ENCODE measurements at places on chromosomes 7 and 10. TPM values are rescaled to one million over a fixed set of nuclear protein-coding genes. Genes with fewer than 3 reads are reported as not detected.

GRCh38 chr7:92631067-92631849 lies 41.1 kb upstream of the FAM133B start:
- DNase-seq = no peak

The KIAA1549 gene
- 3.6 TPM for polyA plus RNA-seq

- DNase-seq = no peak
Observed at GRCh38 chr10:4545062-4545461, 280.9 kb upstream of the AKR1E2 start.

DNA sequence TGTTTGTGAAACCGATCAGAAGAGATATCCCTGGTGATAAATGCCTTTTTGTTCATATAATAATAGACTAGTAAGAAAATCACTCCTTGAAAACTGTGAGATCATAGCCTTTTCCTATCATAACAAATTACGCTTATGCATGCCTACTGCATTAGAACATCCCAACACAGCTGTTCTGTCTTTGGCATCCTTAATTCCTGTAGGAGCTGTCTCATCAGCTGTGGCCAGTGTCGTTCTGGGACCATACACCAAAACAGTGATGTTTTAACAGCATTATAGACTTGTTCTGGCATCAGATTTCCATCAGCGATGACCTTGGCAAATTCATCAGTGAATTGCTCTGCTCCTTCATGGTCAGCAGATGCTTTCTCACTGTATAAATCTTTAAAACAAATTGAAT lies 423.6 kb upstream of the LRGUK start:
- peak; percentile 74 for DNase-seq

The SUPV3L1 gene
- polyA plus RNA-seq = 19.8 TPM

- DNase-seq = no peak
Observed at GRCh38 chr10:109912335-109913281, 10.7 kb downstream of the XPNPEP1 start.

DNA sequence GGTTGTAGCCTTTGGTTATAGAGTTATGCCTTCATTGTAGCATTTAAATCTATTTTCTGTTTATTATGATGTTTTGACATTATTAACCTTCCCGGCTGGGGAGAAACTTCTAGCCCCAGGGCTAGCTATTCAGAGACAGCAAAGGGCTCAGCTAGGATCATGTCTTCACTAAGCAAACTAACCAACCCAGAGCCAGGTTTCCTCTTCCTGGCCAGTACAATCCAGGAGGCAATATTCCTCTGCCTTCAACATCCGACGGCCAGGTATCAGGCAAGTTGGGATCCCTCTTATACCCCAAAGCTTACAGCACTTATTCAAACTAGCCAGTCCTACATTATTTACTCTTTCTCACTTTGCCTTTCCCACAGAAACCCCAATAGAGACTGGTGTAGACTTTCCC lies 1060.7 kb upstream of the GHITM start:
- DNase-seq = no peak

The ZNF425 gene
- 1.4 TPM for polyA plus RNA-seq

- no peak for DNase-seq
Observed at GRCh38 chr7:82594665-82595064, 151.1 kb upstream of the CACNA2D1 start.

The SYT15 gene
- 0.07 TPM for polyA plus RNA-seq

- no peak for DNase-seq
Observed at GRCh38 chr7:38880035-38880434, 29.0 kb downstream of the VPS41 start.

GRCh38 chr10:30495687-30496086 lies 61.7 kb downstream of the MAP3K8 start:
- DNase-seq = no peak

The CHN2 gene
- polyA plus RNA-seq = 0.02 TPM

DNA sequence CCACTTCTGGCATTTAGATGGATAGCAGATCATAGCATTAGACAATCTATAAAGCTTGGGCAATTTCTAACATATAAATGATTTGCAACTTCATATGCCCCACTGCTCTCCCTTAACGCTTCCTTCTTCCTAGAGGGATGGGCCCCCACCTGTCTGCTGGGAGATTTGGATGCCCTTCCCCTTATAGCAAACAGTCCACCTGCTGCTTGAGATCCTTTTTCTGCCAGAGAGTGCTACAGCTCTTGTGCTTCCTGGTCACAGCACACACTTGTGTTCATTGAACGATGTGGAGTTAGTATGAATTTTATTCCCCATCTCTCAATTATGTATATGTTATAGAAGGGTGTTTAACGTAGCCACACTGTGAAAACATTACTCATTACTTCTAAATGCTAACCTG lies 10.4 kb upstream of the PCGF5 start:
- DNase-seq = no peak

DNA sequence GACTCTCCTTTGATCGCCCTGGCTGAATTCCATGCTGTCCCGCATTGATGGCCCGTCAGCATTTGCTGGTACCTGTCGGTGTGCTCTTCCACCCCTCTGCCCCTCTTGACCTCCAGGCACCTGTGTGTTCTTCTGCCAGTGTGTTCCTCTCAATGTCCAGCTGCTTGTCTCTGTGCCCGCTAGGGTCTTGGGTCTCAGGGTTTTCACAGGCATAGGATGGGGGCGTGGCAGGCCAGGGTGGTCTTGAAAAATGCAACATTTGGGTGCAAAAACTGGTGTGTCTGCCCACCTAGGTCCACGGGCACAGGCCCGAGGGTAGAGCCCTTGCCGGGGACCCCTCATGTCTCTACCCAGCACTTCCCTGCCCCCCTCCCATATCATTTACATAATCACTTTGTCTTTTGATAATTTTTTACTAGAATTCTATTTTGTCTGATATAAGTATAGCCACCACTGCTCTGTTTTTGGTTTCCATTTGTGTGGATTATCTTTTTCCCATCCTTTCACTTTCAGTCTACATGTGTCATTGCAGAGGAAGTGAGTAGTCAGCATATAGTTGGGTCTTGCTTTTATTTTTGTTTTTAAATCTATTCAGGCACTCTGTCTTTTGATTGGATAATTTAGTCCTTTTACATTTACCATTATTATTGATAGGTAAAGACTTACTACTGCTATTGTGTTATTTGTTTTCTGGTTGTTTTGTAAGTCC lies 46.6 kb upstream of the ADRA2A start:
- DNase-seq = no peak

The LIPM gene
- polyA plus RNA-seq = not detected
